ENCODE measurements at places on chromosomes 7 and 10. TPM values are rescaled to one million over a fixed set of nuclear protein-coding genes. Genes with fewer than 3 reads are reported as not detected.

ATG9B gene
- 18.2 TPM for total RNA-seq

GARIN1A gene
- 1.8 TPM for total RNA-seq

DNA sequence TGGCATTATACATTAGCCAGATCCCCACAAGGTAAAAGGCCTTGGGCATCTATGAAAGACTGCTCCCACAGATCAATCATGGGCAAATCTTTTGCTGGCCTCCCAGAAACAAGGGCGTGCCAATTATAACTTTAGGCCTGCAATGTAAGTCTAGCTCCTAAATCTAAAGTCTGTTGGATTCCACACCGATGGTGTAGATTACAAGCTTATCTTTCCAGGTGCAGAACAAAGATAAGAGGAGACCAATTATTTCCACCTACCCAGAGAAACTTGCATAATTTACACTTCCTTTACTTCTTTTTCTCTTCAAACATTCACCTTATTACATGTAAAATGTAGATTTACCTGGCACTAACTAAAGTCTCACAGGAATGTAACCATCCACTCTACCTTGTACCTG, 713.1 kb downstream of the SUGCT start:
- ATAC-seq, result no peak

- no peak for ATAC-seq
Measured at GRCh38 chr10:16777473-16778370, 39.5 kb downstream of the RSU1 start.

GRCh38 chr7:2046581-2047565, 185.9 kb downstream of the MAD1L1 start:
- ATAC-seq, result no peak

GRCh38 chr7:22579961-22580360, 80.0 kb upstream of the STEAP1B start:
- no peak for ATAC-seq

GRCh38 chr10:67807855-67808456, 30.0 kb downstream of the DNAJC12 start:
- ATAC-seq, result no peak

SPOCK2 gene
- total RNA-seq, result 161 TPM

DNA sequence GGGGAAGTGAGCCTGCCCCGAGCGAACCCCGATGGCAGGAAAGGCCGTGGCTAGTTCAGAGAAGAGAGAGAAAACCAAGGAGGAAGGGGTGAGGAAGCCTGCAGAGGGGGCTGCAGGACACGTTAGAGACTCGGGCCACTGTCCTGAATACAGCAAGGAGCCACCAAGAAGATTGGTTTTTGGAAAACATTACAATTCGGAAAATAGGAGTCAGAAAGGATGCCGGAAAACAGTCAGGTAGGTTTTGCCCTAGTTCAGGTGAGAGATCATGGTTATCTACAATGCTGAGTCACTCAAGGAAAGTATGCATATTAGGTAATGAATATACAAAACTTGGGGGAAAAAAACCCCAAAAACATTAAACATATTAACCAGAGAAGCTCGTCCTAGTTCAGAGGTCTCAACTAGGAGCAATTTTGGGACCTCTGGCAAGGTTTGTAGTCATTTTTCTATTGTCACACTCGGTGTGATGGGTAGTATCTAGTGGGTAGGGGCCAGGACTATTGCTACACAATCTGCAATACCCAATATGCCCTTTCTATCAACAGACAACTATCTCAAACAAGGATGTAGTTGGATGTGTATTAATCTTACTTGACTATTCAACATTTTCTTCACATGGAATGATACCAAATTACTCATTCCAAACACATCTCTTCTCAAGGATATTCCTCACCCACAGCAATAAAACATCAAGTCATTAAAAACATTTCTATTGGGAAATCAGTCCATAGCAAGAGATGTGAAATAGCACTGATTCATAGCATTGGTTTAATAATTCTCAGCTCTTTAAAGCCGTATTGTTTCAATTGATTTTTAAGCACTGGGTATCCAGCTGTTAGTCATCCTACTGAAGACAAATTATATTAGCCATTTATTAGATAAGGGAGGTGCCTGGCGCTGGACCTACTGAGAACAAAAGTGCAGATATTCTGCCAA, 74.4 kb upstream of the RSU1 start:
- peak; percentile 80 for ATAC-seq

- no peak for ATAC-seq
Measured at GRCh38 chr10:113386005-113386404, 166.8 kb upstream of the HABP2 start.

MLXIPL gene
- not detected for total RNA-seq

EPO gene
- total RNA-seq, result not detected

AGR3 gene
- total RNA-seq, result not detected

DNA sequence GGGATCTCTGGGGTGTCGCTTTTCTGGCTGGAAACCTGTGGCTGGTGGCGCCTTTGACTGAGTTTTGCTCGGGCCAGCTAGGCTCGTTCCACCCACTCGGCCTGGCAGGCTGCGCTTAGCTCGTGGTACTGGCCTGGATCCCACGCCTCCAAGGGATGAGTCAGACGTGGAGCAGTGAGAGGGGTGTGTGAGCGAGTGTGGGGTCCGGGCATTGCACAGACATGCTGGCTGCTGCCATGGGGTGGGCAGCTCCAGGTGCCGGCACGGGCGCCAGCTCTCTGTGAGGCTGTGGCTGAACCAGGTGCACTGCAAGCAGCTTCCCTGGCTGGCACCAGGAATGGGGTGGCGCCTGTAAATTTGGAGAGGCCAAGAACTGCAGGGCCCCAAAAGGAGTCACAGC, 63.1 kb upstream of the CACNA2D1 start:
- no peak for ATAC-seq

WASHC2A gene
- 40.7 TPM for total RNA-seq

- no peak for ATAC-seq
Measured at GRCh38 chr10:118723466-118723865, 31.3 kb downstream of the CACUL1 start.

GRCh38 chr7:37504801-37505200, 56.1 kb upstream of the ELMO1 start:
- ATAC-seq, result no peak

GRCh38 chr7:200704-201103, 8.3 kb downstream of the FAM20C start:
- no peak for ATAC-seq

ADAM12 gene
- total RNA-seq, result 8.4 TPM

OPN4 gene
- not detected for total RNA-seq

GPR85 gene
- total RNA-seq, result not detected

- ATAC-seq, result no peak
Measured at GRCh38 chr7:30278376-30278775, 6.0 kb upstream of the ZNRF2 start.

- ATAC-seq, result no peak
Measured at GRCh38 chr7:27116031-27116961, 13.8 kb upstream of the HOXA2 start.

BAIAP2L1 gene
- total RNA-seq, result 1.2 TPM

- ATAC-seq, result peak; percentile 37
Measured at GRCh38 chr10:129888784-129889616, 75.1 kb downstream of the EBF3 start.

DNA sequence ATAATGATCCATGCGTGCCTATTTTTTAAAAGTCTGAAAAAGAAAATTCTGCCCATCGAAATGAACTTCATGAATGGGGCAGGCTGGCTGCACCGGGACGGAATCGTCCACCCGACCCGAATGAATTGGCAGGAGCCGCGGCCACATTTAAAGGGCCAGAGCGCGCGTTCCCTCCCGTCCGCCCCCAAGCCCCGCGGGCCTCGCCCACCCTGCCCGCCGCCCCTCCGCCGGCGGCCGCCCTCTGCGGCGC, 319 bp upstream of the GATA3 start:
- ATAC-seq, result peak; percentile 3

DNA sequence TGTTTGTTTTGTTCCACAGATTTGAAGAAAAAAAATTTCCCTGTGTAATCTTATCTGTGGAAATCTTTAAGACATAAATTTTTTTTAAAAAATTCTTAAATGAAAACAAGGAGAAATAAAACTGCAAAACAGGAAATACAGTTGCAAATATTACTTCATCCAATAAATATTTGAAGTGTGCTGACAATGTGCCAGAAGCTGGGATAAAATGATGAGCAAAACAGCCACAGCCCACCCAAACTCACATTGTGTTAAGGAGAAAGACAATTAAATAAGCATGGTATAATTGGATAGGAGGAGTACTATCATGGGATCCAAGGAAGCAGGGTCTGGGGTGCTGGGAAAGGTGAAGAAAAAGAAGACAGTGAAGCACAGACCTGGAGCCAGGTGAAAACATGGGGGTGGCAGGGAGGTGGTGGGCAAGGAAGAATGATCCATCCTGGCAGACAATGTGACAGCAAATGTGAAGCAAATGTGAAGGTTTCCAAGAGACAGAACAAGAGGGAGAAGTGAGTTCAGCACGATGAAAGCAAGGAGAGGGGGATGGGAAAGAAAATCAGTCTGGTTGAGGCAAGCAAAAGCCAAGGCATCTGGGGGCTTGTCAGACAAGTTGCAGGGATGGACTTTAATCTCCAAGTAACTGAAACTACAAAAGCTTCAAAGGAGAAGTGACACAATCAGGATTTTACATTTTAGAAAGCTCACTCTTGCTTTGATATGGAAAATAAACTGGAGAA, 135.9 kb downstream of the HIBADH start:
- ATAC-seq, result no peak

NPSR1 gene
- total RNA-seq, result not detected

DNA sequence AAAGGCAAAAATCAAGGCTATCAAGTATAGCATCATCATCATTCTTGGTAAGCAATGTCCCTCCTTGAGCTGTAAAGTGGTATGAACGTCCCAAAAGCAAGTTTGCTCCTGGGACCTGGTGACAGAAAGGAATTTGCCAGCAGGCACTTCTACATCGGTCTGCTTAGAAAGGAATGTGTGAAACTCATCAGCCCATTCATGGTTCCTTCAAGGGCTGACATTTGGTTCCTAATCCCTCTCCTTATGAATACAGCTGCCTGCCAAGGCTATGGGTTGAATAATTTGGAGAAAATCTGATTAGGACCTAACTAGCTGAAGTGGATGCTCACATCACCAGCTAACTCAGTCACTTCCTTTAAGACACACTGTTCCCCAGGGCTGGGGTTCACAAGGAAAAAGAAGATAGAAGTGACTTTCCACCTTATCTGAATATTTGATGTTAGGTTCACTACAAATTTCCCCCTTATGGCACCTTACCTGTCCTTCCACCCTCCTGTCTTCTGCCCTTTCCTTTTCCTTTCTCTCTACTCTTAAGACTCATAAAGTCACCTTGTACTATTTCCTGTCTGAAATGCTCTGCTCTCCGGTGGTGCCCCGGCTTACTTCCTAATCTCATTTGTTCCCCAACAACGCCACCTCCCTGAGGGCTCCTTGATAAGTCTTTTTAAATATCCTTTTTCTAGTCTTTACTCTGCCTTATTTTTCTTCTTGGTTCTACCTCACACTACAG, 187.1 kb downstream of the NPSR1 start:
- ATAC-seq, result no peak

GRCh38 chr10:107589081-107589480, 424.6 kb upstream of the SORCS1 start:
- no peak for ATAC-seq
